ENCODE measurements at places on chromosomes 4 and X. TPM values are rescaled to one million over a fixed set of nuclear protein-coding genes. Genes with fewer than 3 reads are reported as not detected.

Gene SLC7A11
- 7.1 TPM for total RNA-seq

Gene IQSEC2
- 13.4 TPM for total RNA-seq

Gene CXCL1
- not detected for total RNA-seq

Gene PLAC8
- 0.41 TPM for total RNA-seq

Gene SLITRK4
- total RNA-seq, result 9.9 TPM

Gene COX7B2
- total RNA-seq, result not detected

Gene SPIN2B
- total RNA-seq, result 7.7 TPM

- no peak for DNase-seq
Measured at GRCh38 chr4:25446611-25447010, 69.5 kb downstream of the ANAPC4 start.

GRCh38 chr4:25884031-25884782 lies 21.4 kb upstream of the SEL1L3 start:
- DNase-seq, result no peak

GRCh38 chr4:93103042-93103441 lies 725.5 kb upstream of the ATOH1 start:
- no peak for DNase-seq

- DNase-seq, result no peak
Measured at GRCh38 chrX:76228499-76228898, 55.6 kb downstream of the PBDC1 start.

- no peak for DNase-seq
Measured at GRCh38 chrX:51421972-51422597, 74.3 kb downstream of the NUDT11 start.

DNA sequence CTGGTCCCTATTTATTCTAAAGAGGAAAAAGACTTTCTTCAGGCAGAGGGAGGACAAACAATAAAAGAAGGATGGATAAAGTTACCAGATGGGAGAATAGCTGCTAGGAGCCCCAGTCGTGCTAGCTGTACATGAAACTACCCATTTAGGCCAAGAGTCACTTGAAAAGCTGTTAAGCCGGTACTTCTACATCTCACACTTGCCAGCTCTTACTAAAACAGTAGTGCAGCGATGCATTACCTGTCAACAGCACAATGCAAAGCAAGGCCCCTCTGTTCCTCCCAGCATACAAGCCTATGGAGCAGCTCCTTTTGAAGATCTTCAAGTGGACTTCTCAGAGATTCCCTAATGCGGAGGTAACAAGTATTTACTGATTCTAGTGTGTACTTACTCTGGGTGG lies 1138.8 kb downstream of the ARAP2 start:
- no peak for DNase-seq

DNA sequence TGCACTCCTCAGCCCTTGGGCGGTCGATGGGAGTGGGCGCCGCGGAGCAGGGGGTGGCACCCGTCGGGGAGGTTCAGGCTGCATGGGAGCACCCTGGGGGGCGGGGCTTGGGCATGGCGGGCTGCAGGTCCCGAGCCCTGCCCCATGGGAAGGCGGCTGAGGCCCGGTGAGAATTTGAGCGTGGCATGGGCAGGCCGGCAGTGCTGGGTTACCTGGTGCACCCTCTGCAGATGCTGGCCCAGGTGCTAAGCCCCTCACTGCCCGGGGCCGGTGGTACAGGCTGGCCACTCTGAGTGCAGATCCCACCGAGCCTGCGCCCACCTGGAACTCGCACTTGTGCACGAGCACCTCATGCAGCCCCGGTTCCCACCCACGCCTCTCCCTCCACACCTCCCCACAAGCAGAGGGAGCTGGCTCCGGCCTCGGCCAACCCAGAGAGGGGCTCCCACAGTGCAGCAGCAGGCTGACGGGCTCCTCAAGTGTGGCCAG lies 556.3 kb downstream of the GALNTL6 start:
- no peak for DNase-seq

GRCh38 chr4:7766661-7767345 lies 172.9 kb downstream of the AFAP1 start:
- DNase-seq, result no peak

DNA sequence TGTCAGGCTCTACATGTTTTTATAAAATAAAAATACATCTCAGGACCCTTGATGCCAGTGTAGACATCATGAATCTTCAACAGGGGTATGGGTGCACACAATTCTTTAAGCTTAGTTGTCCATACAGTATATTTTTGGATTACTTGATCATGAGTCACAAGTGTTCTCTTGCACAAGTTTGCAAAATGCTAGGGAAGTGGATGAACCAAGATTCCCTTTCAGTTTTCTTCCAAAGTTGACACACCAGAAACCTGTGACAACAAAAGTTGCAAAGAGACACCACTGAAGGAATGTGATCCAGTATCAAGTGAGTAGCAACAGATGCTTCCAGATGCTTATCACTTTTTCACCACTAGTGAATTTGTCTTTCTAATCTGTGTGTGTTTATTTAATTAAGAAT lies 1021.2 kb downstream of the PCDH7 start:
- DNase-seq, result no peak

DNA sequence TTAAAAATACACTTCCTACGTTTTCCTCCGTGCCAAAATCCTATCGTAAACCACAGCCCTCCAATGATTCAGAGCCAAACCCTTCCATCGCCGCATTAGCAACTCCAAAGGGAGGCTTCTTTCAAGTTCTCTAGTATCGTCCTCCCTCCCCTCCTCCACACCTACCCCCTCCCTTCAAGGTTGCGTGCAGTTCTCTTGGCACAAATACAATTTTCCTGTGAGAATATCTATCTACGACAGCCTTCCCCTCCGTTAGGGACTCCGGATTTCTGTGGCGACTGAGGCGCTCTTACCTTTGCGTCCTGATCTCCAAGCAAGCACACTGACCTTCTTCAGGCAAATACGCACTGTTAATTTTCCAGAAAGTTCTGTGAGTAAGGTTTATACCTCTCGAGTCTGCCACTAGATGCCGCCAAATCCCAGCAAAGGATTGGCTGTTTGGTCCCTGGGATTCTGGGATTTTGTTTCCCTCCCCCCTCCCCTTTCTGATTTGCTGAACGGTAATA lies 1.2 kb upstream of the MORF4L2 start:
- DNase-seq, result peak; percentile 70

DNA sequence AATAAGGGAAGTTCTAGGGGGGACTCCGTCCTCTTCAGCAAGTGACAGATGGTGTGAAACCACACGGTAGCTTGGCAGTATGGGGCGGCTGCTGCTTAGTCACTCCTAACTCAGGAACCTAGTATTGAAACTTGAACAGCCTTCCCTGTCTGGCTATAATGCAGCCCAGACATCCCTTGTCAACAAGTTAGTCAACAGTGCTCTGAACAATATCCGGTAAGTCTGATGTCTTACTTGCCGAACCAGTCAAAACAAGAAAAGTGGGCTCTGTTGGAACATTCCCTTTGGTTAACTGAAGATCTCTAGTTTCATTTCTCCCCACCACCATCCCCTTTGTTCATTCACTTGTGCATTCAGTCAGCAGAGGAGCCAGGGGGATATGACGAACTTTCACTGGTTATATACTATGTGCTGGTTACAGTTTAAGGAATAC lies 18.7 kb upstream of the CXCL13 start:
- DNase-seq, result no peak

DNA sequence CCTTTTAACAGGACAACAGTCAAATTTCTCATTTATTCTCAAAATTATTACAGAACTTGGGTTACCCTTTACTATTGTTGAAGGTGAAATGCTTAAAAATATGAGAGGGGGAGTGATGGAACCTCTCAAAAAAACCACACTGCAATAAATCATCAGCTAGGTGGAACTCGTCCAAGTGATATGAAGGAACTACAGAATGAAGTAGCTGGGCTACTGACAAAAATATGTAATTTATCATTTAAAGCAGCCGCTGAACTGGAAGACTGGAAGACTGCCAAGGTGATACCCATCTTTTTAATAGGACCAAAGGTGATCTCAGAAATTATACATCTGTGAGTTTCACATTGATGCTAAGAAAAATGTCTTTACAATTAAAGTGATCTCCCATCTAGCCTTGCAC lies 597.7 kb upstream of the TENM3 start:
- DNase-seq, result no peak

DNA sequence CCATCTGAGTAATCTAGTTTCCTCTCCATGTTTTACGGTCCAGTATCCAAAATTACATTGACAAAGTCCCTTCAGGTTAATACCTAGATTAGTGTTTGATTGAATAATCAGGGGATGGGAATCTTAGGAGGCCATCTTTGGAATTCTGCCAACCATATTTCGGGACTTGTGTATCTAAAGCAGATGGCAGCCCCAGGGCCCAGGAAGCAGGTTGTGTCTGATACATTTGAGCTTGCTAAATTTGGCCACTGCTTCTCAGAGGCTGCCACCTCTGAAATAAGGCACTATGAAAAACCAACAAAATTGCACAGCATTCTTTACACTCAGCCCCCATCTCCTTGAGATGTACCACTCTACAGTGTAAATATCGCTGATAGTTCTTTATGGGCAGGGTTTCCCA lies 102.1 kb downstream of the ASB9 start:
- no peak for DNase-seq

DNA sequence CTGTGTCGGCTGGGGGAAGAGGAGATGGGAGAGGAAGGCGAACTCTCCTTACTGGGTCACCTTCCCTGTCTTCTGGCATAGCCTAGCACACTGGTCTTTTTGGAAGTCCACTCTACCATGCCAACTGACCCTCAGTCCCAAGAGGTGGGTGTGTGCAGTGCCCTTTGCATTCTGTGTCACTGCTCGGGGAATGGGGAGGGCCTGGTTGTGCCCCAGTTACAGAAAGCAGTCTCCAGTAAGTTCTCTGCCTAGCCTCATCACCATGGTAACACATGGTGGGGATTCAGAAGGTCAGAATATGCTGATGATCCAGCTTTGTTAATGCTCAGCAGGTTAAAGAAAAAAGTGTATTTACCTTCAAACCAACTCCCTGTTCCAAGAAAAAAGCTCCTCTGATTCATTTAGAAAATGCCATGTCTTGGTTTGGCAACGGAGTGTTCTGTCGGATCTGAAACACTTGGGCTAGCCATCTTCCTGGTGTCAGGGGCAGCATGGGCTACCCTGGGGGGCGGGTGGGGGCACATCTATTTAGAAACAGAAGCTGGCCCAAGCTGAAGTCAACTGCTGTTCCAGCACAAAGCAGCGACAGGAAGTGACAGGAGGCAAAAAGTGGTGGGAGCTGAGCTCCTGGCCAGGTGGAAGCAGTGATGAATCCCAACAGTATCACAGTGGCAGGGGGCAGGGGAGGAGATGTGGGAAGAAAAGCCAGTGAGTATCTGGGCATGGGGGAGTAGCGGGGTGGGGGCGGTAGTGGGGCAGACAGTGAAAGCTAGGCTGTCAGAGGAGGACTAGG lies 37.0 kb downstream of the NSG1 start:
- DNase-seq, result peak; percentile 72

DNA sequence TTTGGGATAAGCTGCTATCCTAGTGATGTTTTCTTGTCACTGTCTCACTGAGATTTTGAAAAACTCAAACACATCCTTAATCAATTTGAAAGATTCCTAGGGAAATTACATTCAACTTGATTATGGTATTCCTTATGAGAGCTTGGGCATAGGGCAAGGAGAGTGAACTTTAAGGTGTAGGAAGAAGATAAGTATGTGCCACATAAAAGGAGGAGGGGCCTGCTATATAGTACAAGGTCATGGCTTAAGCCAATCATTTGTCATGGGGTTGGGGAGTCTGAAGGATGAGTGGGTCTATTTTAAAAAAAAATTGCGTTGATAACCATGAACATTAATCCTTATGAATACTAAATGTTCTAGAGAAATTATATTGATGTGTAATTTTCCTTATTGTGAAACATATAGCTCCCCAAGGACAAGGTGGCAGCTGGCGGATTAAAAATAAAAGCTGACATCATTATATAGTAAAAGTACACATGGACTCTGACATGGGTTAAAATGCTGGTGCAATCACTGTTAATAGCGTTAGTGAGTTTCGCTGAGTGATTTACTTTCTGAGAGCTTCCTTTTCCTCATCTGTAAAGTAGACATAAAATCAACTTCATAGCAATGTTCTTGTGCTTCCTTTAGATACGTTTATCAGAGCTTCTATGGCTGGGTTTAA lies 17.4 kb downstream of the GALNT7 start:
- DNase-seq, result no peak

- no peak for DNase-seq
Measured at GRCh38 chr4:163194593-163194992, 27.9 kb upstream of the NAF1 start.

DNA sequence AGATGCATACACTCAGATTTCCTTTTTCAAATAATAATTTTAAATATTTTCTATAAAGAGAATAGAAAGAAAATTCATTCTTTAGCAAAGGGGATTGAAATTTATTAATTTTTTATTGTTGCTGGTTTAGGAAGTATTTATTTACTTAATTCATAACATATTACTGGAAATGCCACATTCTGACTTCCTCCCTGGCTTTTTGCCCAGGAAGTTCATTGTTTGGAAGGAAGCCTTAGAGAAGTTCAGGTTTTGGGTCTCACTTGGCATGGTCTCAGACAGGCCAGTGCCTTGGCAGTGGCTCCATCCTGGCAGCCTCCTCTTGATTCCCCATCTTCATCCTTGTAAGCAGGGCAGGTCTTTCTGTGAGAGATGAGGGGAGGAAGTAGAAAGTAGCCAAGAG lies 50.5 kb downstream of the IL15 start:
- no peak for DNase-seq

DNA sequence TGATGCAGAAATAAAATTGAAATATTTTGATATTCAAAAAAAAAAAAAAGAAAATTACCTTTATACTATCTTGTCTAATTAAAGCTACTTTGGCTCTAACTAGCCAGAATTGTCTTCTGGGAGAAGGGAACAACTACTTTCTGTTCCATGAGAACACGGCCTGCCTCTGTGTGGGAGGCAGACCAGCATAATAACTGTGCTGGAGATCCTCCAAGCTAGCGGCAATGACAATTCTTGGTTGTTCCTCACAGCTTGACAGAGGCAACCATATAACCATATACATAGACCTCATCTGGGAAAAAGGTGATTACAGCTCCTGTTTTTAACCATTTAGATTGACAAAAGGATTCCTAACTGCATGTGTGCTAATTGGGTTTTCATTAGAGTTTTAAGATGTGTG lies 95.7 kb downstream of the RBMX2 start:
- peak; percentile 9 for DNase-seq

DNA sequence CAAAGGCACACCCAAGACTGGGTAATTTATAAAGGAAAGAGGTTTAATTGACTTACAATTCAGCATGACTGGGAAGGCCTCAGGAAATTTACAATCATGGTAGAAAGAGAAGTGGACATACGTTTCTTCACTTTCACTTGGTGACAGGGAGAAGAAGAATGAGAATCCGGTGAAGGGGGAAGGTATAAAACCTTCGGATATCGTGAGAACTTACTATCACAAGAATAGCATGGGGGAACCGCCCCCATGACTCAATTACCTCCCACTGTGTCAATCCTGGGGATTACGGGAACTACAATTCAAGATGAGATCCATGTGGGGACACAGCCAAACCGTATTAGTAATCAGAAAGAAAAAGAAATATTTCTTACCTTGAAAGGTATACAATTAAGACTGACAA lies 782.9 kb upstream of the HS3ST1 start:
- DNase-seq, result no peak

- DNase-seq, result no peak
Measured at GRCh38 chr4:69830560-69831269, 29.2 kb downstream of the SULT1E1 start.

DNA sequence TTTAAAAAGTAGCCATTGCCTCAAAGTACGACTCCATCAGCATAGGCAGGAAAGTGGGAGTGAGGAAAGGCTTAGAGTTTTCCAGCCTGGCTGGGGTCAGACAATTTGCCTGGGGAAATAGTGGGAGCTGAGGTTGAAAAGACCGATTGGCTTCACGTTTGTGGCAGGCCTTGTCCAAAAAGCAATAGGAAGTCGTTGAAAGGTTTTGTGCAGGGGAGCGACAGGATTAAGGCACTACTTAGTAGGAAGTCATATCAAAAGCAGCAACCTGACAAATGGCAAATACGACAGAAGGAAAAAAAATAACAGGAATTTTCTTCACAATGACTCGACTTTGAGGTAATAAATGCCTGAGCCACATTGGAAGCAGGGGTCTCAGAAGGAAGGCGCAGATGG lies 691 bp upstream of the EREG start:
- DNase-seq, result peak; percentile 16
